ENCODE measurements at places on chromosomes 5 and 9.

DNA sequence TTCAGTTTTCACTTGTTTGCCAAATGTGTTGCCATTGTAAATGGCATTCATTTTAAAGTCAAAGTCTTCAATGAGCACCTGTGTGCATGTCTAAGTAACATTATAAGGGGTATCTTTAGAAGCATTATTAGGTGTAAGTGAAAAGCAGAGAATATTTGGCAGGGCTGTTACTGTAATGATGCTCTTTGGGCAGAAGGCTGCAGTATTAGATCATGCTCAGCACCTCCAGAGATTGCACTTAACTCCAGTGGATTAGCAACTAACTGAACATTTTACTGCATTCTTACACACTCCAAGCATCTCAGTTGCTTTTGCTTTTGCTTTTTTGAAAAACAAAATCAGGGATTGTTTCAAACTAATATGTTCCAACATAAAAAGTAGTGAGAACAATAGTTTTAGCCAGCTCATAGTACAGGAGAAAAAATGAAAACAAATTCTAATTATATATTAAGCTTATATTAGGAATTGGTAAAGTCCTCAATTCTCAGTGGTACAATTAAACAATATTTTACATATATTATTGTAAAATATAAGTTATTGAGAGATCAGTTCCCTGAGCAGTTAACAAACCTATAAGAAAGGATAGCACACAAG is 1740.9 kb upstream of the CDH9 start:
- DNase-seq: peak; percentile 49

GRCh38 chr5:56681346-56681745 is 134.0 kb upstream of the MAP3K1 start:
- no peak for DNase-seq

DNA sequence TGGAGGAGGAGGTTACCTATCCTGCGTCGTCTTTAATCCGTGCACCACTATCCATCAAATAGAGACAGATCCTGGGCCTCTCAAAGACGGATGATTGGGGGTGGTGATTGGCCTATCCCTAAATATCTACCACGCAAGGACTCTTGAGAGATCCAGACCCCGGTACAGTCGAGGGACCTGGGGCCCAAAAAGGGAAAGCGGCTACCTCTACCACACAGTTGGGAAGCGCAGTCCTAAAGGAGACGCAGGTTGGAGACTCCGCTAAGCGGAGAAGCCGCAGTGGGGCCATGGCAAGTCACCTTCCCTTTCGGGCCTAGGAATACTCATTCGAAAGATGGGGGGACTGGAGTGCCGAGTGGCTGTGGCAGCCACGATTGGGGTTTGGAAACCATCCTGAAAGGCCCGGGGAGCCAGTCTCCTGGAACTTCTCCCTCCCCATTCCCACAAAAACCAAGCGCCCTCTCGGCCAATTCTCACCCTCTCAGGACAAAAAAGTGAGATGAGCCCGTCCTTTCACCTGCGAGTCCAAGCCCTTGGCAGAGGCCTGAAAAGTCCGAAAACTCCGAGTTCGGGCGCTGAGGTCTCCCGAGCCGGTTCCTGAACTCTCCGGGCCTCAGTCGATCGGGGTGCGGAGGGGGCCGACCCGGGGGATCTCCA is 499 bp upstream of the FOXE1 start:
- DNase-seq: no peak

DNA sequence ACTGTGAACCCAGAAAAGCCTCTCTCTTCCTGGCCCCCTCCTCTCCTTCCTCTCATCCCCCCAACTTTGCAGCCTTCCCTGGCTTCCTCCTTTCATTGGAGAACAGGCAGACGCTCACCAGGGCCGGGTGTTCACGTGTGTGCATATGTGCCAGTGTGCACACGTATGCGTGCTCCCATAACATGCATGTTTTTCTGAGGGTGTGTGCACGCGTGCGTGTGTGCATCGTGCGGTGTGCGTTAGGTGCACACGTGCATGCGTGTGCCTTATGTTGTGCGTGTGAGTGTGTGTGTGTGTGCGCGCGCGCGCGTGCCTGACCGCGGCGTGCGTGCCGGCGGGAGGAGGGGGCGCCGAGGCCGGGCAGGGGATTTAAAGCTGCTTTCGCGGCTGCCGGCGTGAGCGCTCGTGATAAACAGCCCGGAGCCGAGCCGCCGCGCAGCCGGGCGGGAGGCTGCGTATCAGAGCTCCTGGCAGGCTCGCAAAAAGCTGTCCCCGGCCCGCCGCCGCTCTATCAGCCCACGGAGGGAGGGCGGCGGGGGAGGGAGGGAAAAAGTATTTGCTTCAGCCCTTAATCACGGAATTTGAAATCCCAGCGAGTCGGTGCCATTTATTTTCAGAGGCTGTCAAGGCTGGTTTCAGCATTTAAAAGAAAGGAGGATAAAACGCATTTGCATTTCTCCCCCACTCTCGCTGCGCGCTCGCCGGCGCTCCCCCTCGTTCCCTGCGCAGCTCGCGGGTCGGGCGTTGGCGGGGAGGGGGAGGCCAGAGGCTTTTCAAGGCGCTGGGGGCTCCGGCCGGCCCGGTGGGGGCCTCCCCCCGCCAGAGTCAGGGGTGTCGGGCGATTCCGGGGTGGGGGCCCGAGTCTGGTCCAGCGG is 183.9 kb downstream of the C9orf50 start:
- DNase-seq: peak; percentile 29

GRCh38 chr5:139650031-139650688 is 2.0 kb downstream of the CXXC5 start:
- DNase-seq: no peak

GRCh38 chr5:172417983-172418630 is 36.2 kb downstream of the SH3PXD2B start:
- no peak for DNase-seq
